ENCODE measurements at places on chromosomes 13 and 19. TPM values are rescaled to one million over a fixed set of nuclear protein-coding genes. Genes with fewer than 3 reads are reported as not detected.

FCAR gene
- total RNA-seq, result not detected

CCDC106 gene
- 13.4 TPM for total RNA-seq

- DNase-seq, result peak; percentile 54
These were observed 15.9 kb upstream of the DNAJC3 start for GRCh38 chr13:95660981-95661581.

DNA sequence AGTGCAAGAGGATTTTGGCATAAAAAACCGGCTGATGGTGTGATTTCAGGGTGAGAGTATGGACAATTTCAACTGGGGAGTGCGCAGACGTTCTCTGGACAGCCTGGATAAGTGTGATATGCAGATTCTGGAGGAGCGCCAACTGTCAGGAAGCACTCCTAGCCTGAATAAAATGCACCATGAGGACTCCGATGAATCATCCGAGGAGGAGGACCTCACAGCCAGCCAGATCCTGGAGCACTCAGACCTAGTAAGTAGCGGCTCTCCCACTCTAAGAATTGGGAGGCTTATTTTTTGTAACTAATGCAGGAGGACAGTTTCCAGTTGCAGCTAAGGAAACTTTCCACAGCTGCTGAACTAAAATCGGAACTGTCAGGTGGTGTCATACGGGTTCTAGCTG is 53.6 kb downstream of the ZAR1L start:
- peak; percentile 33 for DNase-seq

GRCh38 chr19:49363268-49364082 is at the start of gene DKKL1:
Gene DKKL1 (plus strand): TSS chr19:49363877. CDS start chr19:49363999, 122 bp downstream.
- peak; percentile 97 for DNase-seq

GRCh38 chr13:30044932-30045331 is 194.5 kb upstream of the UBL3 start:
- DNase-seq, result no peak

GRCh38 chr13:36421447-36421846 is 10.8 kb upstream of the CCNA1 start:
- DNase-seq, result peak; percentile 74

GRCh38 chr19:6026390-6027227 is 48.7 kb upstream of the RANBP3 start:
- DNase-seq, result no peak

GRCh38 chr13:33571618-33572017 is 246.3 kb upstream of the RFC3 start:
- no peak for DNase-seq

DNA sequence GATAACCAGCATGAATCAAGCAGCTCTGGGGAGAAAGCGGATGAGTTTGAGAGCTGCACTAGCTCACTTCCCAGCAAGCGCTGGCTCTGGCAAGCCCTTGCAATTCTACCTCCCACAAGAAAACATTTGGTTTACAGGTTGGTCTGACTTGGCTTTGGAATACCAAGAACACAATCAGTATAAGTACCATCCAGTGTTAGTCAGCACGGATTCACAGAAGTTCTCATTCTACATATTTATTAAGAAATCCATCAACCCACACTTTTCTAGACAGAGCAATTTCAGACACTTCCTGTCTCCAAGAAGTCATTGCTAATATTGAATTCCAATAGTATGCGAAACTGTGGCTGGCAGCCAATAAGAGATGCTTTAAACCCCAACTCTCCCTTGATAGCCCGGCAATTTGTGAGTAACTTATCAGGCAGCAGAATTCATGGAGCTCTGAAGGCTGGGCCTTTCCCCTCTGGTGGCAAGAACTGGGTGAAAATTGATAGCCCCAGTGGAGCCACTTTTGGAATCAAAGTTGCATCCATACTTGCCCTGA is 59.4 kb upstream of the WASF3 start:
- no peak for DNase-seq

Data from renal cortical epithelial cell (primary cell).